ENCODE measurements at places on chromosomes 7 and 10.
A peak's percentile ranks its signal among the peaks of the same experiment; 100 is the strongest.

GRCh38 chr10:131088619-131089018, 222.9 kb downstream of the TCERG1L start:
- DNase-seq: no peak

DNA sequence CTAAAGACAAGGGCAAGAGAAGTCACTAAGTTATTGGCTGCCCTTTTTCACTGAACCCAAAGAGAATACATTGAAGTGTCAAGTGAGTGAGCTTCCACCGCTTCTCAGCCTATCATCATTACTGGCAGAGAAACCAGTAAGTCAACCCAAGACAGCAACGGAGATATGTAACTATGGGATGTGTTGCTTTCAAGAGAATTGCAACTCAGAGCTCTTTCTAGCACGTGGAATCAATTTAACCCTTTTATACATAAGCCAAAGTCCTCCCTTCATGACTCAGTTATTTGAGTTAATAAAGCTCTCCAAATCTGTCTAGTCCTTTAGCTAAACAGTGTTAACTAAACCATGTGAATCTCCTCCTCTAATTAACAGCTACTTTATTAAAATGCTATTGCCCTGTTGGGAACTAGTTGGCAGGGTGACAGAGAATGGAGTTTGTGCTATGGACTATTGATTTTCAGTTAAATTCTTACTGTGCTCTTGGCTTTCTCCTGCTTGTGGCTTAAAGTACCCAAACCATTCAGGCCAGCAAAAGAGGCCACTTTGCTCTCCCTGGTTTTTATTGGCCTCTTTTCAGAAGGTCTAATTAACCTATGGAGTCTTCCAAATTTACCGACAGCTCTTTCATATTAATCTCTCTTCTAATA, 287.7 kb downstream of the NRG3 start:
- no peak for DNase-seq

GRCh38 chr10:105745596-105746148, 1104.6 kb downstream of the SORCS3 start:
- no peak for DNase-seq

DNA sequence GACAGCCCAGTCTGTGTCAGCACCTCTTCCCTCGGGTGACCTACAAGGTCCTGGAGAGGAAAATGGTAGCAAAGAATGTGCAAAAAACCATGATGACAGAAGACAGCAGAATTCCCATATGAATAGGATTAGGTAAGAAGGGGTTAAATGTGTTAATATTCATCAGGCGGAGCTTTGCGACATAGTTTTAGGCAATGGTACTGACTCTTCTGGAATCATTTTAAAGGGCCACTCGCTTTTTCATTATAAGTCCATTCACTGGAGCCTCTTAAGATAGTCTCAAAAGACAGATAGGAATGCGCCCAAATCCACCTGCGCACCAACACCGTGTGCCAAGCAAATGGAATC, 38.2 kb downstream of the DLG5 start:
- no peak for DNase-seq

DNA sequence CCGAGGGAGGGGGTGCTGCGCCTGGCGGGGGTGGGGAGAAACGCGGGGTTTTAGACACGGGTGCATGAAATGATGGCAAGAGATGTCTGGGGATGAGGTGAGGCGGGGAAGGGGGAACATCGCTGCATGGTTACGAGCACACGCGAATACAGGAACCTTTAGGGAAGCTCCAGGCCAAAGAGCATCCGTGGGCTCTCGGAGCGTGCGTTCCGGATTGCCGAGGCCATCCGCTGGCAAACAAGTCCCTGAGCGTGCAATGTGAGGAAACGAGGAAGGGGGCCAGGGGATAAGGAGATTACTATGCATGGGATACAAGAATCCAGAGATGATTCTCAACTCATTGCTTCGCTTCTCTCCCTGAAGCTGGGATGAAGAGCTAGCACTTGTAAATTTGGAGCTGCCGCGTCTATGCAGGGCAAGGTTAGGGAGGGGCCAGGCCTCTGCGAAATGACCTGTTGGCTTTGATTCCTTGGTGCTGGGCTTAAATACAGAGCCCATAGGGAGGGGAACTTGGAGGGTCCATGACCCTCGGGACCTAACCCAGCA, 520 bp upstream of the WNT2 start:
- DNase-seq: no peak

- DNase-seq: no peak
These were observed 252.6 kb upstream of the ANKRD30A start for GRCh38 chr10:36872702-36873393.

DNA sequence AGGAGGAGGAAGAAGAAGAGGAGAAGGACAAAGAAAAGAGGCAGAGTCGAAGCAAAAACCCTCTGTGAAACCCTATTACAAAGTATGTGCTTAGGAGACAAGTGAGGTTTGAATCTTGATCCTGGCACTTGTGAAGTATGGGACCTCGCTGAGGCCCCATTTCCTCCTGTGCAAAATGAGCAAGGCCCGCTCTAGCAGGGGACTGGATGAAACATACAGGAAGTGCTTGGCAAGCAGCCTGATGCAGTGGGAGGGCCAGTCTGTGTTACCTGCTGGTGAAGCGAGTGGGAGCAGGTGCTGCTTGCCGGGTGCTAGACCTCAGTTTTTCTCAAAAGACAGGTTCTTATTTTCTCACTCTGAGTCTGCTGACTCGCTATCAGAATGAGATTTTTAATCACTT, 150.4 kb downstream of the JCAD start:
- DNase-seq: no peak

DNA sequence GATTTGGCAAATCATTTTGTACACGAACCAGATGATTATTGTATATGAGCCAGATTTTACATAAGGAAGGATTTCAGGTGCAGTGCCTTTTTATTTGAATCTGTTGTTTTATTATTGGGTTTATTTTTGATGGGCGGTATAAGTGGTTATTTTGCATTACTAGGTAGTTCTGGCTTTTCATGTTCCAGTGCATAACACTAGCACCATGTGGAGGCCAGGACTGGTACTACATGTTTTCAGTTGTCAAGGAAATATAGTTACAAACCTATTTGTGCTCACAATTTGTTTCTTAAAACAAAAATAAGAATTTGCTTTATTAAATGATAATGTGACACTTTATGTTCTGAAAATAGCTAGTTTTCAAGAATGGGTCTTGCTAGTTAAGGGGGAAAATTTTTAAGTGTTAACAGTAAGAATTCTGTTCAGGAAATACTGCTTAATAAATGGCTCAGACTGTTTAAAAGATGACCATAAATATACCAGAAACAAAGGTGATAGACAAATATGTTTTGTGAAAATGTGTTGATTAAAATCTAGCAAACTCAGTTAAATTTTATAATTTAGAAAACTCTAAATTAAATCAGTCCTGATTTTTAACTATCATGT, 7.1 kb upstream of the SEMA3E start:
- DNase-seq: peak; percentile 58

GRCh38 chr7:108132551-108133265, 2.5 kb upstream of the LAMB4 start:
- no peak for DNase-seq

- no peak for DNase-seq
These were observed 147.9 kb downstream of the RPS24 start for GRCh38 chr10:78181381-78182055.

DNA sequence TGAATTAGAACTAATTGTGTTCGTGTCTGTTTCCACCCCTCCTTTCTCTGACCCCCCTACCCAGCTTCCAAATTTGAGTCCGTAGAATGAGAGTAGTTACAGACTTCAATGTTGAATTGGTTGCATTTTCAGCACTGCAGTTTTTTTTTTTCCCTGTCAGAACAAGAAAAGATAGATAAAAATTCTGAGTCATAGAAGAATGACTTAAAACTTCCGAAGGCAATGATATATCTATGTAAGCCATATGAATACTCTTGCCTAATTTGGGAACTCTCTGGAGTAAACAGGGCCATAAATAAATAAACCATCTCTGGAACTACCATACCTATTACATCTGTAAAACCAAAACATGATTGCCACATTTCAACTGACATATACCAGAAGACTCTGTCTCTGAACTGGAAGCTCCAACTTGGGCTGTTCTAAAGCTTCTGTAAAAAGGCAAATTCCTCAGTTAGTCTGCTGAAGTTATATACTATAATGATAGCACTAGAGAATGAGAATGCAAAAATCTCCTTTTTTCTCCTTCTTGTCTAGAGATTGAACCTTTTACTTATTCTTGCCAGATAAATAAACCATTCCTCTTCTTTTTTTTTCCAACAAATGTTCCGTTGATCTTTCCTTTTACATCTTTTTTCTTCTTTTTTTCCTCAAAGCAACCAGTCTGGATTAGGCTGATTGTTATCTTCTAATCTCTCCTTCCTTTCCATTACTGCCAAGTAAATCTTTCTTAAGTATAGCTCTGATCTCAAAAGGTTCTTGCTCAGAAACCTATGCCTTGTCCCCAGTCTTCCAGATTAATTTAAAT, 23.5 kb downstream of the VCL start:
- DNase-seq: no peak

GRCh38 chr7:89145801-89146200, 350.3 kb upstream of the TEX47 start:
- no peak for DNase-seq

DNA sequence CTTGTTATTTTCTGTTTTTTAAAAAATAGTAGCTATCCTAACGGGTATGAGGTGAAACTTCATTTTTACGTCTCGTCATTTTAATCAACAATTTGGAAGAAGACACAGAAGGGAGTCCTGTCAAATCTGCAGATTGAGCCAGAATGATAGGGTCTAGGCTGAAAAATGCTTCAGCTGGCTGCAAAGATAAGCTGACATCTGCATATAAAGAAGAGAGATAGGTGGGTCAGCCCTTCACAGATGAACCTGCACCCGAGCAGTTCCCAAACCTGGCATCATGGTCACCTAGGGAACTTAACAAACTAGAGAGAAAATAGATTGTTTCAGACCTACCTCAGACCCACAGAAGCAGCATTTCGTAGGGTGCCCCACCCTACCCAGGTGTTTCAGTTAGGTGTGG, 35.2 kb upstream of the BMPR1A start:
- DNase-seq: no peak

- peak; percentile 79 for DNase-seq
These were observed 18.3 kb downstream of the LRRC20 start for GRCh38 chr10:70363971-70364771.

GRCh38 chr7:152076940-152077933, 51.8 kb downstream of the GALNT11 start:
- no peak for DNase-seq

GRCh38 chr10:102812231-102812876, 24.9 kb downstream of the CYP17A1 start:
- DNase-seq: no peak

- DNase-seq: peak; percentile 10
These were observed 837.8 kb upstream of the COBL start for GRCh38 chr7:52154382-52154781.

DNA sequence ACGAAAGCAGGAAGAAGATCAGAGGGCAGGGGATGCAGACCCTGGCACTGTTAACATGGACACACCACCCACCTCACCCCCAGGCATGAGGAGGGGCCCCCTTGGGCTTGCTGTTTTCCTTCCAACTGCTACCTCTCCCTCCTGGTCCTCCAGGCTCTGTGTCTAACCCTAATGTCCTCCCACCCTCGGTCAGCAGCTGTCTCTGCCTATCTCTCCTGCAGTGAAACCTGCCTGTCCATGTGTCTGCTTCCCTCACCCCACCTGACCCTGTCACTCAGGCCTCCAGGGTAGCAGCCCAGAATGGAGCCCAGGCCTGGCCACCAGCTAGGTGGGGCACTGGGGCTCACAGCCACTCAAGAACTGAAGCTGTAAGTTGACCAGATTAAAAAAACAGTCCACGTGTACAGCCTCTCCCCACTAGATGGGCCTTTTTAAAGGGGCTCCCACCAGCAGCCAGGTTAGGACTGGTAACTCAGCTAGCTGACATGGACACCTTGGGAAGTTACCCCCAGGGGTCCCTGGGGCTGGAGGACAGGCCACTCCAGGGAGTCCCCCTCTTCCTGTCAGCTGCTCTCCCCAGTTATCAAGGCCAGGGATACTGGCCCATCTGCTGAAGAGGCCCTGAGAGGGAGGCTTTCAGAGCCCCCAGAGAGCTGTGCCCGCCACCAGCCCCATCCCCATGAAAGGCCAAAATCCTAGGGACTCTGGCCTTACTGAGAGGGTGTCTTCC, 1.5 kb downstream of the SMARCD3 start:
- no peak for DNase-seq

GRCh38 chr10:79187121-79187940, 118.6 kb downstream of the ZMIZ1 start:
- DNase-seq: no peak

- no peak for DNase-seq
These were observed 1198.6 kb downstream of the GATA3 start for GRCh38 chr10:9253121-9253520.

- DNase-seq: peak; percentile 11
These were observed 16.8 kb upstream of the GPR15LG start for GRCh38 chr10:84156768-84157167.

- no peak for DNase-seq
These were observed 972.2 kb upstream of the MBL2 start for GRCh38 chr10:53744746-53745145.

DNA sequence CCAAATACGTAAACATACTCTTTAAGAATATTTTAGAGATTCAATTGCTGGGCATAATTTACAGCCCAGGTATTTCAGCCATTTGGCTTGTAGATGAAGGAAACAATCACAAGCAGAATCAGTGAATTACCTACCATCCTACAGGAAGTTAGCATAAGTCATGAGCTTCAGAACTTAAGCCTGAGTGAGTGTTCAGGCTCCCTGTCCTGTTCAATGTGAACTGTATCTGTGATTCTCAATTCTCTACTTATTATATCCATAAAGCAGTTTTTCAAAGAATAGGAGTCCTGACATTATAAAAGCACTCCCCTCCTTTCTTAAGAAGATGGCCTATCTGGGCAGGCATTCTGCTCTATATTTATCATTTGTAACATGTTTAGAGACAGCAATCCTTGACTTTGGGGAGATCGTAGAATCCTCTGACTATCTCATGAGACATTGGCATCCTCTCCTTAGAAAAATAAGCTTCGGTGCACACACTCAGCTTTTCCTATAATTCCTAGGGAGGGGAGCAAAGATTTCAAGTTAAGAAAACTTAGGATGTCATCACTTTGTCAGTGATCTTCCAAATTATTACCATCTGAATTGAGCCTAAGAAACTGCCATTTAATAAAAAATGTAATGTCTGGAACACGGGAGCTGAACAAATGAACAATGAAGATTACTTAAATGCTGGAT, 645.2 kb upstream of the IGFBP3 start:
- no peak for DNase-seq

- DNase-seq: no peak
These were observed 82.3 kb upstream of the FAM20C start for GRCh38 chr7:109898-110556.

DNA sequence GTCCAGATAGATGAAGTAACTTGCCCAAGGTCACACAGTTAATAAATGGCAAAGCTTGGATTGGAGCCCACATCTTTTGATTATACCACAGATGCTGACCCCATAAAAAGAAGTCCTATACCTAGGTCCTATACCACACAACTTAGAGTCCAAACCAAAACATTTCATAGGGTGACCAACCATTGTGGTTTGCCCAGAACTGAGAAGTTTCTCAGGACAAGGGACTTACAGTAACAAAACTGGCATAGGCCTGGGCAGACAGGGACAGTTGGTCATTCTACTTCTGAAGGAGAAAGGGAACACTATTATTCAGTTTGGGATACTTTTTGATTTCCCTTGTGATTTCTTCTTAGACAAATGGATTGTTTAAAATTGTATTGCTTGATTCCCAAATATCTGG, 32.9 kb upstream of the PRLHR start:
- DNase-seq: no peak

GRCh38 chr7:149569025-149569725, 71.6 kb upstream of the ZNF746 start:
- DNase-seq: no peak
